OCI-M1 (cell line): ENCODE measurements at places on chromosomes 12 and 14.
A peak's percentile ranks its signal among the peaks of the same experiment; 100 is the strongest.

- DNase-seq, result no peak
These were observed 16.0 kb upstream of the SELPLG start for GRCh38 chr12:108649669-108650068.

GRCh38 chr14:68263563-68264259 lies 444.1 kb downstream of the RAD51B start:
- no peak for DNase-seq

GRCh38 chr14:43587183-43587582 lies 919.9 kb downstream of the FSCB start:
- DNase-seq, result no peak

GRCh38 chr12:123034865-123035264 lies 54.4 kb downstream of the ARL6IP4 start:
- peak; percentile 19 for DNase-seq

DNA sequence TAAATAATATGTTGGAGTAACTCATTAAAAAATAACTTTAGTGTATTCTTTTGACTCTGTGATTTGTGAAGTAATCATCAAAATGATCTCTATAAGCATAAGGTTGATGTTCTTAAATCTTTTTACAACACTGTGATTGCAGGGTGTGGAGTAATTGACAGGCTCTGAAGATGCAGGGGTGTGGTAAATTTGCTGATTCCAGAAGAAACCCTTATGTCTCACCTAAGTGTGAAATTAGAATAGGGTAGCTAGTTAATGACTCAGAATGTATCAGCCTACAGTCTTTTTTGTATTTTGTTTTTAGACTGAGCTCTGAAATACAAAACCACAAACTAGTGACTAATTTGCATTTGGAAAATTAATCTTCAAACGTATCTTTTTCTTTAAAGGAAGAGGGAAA lies 5.9 kb downstream of the PRPF39 start:
- no peak for DNase-seq

- DNase-seq, result no peak
These were observed 207.2 kb upstream of the SRRM4 start for GRCh38 chr12:118773956-118774723.

DNA sequence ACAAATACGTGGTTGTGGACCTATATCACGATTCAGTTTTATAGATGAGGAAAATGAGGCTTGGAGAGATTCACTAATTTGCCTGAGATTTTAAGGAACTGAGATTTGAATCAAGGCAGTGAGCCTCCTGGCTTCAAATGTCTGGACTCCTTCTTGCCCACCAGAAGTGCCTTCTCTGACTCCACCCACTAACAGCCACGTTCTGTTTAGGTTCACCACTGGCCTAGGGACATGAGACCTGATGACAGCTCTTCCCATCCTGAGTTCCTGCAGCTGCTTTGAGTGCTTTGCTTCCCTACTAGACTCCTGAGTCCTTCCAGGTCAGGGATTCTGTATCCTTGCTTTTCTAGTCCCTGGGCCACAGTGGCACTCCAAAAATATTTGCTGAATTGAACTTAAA lies 57.1 kb downstream of the PLBD1 start:
- DNase-seq, result no peak

- peak; percentile 65 for DNase-seq
These were observed 178.9 kb downstream of the KLHL28 start for GRCh38 chr14:44782775-44783238.

- no peak for DNase-seq
These were observed 430.3 kb downstream of the RAD51B start for GRCh38 chr14:68249661-68250451.

GRCh38 chr14:28773861-28774691 lies 7.5 kb downstream of the FOXG1 start:
- no peak for DNase-seq

GRCh38 chr12:106238146-106238545 lies 9.7 kb downstream of the CKAP4 start:
- DNase-seq, result no peak

- peak; percentile 96 for DNase-seq
These were observed 6.5 kb downstream of the CEBPE start for GRCh38 chr14:23112359-23113178.

- DNase-seq, result no peak
These were observed 21.5 kb upstream of the PTPRQ start for GRCh38 chr12:80422550-80422949.

GRCh38 chr12:42145197-42145549 lies 499 bp upstream of the GXYLT1 start:
- no peak for DNase-seq

DNA sequence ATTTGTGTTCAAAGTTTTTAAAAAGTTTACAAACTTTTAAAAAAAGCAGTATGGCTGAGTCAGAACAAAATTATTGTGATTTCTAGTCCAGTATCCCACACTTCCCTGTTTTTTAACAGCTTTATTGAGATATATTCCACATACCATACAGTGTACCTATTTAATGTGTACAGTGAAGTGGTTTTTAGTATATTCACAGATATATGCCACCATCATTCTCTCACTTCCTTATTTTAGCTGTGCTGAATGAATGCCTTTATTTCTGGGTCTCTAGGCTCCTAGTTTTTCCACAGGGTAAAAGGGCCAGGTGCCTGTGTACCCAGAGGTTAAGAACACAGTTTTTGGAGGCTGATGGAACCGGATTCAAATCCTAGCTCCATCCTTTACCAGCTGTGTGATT lies 58.9 kb upstream of the SRSF5 start:
- no peak for DNase-seq

DNA sequence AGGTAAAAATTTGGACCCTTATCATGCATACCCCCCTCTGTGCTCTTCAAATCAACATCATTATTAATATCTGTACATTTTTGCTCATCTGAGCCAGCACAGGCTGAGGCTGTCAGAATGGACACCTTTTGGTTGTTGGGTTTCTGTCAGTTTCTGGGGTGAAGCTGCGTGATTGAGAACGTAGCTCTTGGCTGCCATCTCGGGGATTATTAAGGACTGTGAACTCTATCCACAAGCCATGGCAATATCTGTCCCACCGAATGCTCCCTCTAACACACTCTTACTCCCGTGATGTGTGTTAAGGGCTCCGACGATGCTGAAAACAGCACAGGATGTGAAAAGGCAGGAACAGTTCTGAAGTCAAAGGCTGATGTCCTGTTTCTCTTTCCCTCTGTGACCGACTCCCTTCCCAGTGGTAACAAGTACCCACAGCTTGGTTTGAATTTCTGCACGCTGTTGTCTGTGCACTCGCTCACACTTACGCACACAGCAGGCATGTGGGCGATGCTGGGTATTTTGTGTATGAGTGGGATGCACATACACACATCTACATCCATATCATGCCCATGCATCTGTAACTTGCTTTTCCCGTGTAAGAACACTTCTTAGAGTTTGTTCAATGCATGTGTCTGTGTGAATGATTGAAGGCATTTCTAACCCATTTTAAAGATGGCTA lies 405.6 kb downstream of the TMEM121 start:
- peak; percentile 22 for DNase-seq

- no peak for DNase-seq
These were observed 382.2 kb downstream of the GRIN2B start for GRCh38 chr12:13599176-13599575.

DNA sequence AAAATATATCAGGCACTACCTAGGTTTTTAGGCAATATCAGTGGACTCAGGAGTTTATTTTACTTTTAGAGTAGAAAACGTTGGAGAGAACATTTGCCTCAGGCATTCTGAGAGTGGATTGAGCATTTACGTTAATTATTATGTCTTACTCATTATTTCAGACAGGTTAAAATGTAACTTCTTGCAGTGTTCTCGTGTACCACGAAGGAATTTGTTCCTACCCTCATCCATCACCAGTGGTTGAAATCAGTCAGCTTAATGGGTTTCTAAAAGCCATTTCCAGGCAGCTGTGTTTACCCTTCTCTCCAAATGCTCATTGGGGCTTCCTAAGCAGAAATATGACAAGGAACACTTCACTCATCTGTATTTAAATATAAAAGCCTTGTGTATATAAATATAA lies 9.1 kb upstream of the LDHB start:
- DNase-seq, result no peak

GRCh38 chr12:104340925-104341611 lies 37.5 kb downstream of the EID3 start:
- no peak for DNase-seq

DNA sequence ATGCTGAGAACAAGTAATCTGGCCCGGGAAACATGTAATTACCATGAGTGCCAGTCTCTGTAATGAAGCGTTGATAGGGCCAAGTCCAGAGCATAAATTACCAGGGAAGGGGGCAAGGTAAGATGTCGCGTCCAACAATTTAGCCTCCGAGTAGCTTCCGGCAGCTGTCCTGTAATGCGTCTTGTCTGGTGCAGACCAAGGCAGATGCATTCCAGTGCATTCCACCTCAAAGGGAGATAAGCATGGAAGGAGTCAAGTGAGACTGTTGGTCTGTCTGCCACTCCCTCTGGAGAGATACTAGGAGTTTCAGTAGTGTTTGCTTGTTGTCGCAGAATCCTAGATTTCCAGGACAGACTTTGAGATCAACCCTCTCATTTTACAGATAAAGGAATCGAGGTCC lies 218.3 kb downstream of the AACS start:
- no peak for DNase-seq

- peak; percentile 64 for DNase-seq
These were observed 212.7 kb downstream of the ERC1 start for GRCh38 chr12:1203735-1204019.

DNA sequence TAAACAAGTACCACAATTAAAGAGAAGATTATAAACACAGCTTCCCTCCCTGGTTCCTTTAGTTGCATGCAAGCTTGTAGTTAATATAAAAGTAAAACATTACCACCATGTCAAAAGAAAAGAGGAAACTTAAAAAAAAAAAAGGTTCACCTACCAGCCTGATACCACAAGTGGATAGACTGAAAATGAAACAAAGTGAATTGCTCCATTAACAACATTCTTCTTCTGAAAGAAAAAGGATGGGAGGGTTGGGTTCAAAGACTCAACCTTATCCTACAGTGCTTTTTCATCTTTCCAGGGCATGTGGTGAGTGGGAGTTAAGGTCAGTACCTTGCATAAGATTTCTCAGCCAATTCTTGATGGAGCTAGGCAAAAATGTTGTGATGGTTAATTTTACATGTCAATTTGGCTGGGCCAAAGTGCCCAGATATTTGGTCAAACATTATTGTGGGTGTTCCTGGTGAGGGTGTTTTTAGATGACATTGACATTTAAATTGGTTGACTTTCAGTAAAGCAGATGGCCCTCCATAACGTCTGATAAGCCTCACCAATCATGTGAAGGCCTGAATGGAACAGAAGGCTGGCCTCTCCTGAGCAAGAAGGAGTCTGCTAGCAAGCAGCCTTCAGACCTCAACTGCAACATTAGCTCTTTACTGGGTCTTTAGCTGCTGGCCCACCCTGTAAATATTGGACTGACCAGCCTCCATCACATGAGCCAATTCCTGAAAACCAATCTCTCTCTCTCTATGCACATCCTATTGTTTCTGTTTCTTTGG lies 28.8 kb downstream of the VCPKMT start:
- peak; percentile 59 for DNase-seq

GRCh38 chr14:27845241-27845850 lies 921.2 kb upstream of the FOXG1 start:
- DNase-seq, result no peak

GRCh38 chr12:113766879-113767878 lies 198.9 kb downstream of the RBM19 start:
- no peak for DNase-seq

GRCh38 chr14:74955229-74956026 lies at the start of gene PGF:
TSS of gene PGF (minus strand) at chr14:74955597. CDS start at chr14:74955242, 355 bp downstream.
- no peak for DNase-seq
